Activated naive CD4-positive, alpha-beta T cell (primary cell): ENCODE measurements at places on chromosomes 13 and 19.

DNA sequence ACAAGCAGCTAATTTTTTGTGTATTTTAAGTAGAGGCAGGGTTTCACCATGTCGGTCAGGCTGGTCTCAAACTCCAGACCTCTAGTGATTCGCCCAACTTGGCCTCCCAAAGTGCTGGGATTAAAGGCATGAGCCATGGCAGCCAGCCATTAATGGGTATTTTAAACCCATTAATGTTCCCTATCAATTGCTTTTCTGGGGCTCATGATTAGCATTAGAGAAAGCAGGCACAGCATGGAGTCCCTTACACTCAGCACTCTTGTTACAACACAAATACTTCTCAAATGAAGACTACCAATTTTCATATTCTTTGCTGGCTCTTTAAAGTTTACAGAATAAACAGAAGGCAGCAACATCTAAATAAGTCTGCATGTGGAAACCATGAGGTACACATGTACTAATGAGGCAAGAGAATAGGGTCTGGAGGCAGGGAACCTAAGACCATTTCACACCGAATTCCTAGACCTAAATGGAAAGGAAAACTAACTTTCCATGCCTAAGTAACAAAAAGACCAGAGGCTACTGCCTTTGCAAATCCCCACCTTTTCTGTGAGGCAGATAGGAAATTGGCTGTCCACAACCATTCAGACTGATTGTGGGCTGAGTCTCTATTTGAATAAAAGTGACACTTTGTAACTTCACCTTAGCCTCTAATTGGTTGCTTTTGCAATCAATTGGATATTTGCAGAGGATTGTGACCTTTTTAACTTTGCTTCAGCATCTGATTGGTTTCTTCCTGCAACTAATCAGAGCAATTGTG, 21.2 kb downstream of the ZNF675 start:
- DNase-seq: no peak

GRCh38 chr19:40600570-40601133, 517 bp upstream of the LTBP4 start:
- DNase-seq: no peak

DNA sequence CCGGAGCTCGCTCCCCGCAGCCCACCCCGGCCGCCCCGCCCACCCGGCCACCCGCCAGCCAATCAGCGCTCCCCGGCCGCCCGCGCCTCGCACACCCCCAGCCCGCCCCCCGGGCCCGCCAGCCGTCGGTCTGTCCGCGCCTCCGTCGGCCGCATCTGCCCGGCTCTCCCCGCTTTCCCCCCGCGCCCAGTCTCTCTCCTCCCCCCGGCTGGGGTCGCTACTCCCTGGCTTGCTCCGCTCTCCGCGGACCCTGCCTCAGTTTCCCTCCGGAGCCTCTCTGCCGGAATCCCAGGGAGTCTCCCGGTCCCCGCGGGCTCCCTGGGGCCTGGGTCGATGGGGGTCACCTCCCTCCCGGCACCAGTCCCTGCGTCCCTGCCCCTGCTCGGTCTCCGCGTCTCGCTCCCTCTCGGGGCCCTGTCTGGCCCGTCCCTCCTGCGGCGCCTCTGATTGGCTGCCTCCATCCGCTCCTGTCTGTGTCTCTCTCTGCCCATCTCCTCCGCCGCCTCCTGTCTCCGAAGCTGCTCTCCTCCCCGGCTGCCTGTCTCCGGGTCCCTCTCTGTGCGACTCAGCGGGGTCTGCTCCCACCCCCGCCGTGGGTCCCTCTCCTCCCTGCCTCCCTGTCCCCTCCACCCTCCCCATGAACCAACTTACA, 484 bp downstream of the IL11 start:
- no peak for DNase-seq

DNA sequence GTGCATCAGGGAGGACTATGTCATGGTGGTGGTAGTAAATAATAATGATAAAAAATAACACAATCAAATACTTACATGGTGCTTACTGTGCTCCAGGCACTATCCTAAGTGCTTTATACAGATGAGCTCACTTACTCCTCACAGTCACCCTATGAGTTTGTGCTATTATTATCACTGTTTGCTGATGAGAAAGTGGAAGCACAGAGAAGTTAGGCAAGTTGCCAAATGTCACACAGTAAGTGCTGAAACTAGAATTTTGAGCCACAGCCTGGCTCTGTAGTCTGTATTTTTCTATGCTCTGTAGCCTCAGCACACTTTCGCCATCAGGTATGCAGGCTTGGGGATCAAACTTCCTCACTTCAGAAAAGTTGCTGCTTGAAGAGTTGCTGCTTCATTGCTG, 46.6 kb downstream of the HTR2A start:
- DNase-seq: no peak

- no peak for DNase-seq
These were observed 79.8 kb upstream of the SLITRK6 start for GRCh38 chr13:85879014-85879413.

DNA sequence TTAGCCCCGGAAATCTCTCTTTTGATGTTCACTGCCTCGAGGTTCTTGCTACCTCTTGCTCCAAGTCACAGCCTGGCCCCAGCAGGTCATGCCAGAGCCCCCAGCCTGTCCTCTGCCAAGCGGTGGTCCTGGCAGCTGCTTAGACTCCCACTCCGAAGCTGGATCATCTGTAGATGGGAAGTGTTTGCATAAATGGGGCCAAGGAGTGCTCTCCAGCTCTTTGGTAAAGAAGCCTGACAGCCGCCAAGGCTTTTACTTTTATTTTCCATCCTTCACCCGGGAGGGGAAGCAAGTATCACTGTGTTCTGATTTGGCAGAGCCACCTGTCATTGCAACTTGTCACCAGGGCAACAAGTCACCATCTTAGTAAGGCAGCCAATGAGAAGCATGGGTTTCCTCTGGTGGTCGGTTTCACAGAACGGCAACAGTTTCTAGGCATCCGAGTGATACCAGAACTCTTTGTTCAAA, 10.6 kb upstream of the RETN start:
- no peak for DNase-seq

- no peak for DNase-seq
These were observed 437.3 kb upstream of the HTR2A start for GRCh38 chr13:47334173-47334572.

- no peak for DNase-seq
These were observed 230.7 kb downstream of the NALCN start for GRCh38 chr13:101185606-101186005.

- peak; percentile 98 for DNase-seq
These were observed at the start of gene PDCD5 for GRCh38 chr19:32580901-32581704. PDCD5 (plus strand) TSS chr19:32581190; CDS start chr19:32581262, 72 bp downstream.

DNA sequence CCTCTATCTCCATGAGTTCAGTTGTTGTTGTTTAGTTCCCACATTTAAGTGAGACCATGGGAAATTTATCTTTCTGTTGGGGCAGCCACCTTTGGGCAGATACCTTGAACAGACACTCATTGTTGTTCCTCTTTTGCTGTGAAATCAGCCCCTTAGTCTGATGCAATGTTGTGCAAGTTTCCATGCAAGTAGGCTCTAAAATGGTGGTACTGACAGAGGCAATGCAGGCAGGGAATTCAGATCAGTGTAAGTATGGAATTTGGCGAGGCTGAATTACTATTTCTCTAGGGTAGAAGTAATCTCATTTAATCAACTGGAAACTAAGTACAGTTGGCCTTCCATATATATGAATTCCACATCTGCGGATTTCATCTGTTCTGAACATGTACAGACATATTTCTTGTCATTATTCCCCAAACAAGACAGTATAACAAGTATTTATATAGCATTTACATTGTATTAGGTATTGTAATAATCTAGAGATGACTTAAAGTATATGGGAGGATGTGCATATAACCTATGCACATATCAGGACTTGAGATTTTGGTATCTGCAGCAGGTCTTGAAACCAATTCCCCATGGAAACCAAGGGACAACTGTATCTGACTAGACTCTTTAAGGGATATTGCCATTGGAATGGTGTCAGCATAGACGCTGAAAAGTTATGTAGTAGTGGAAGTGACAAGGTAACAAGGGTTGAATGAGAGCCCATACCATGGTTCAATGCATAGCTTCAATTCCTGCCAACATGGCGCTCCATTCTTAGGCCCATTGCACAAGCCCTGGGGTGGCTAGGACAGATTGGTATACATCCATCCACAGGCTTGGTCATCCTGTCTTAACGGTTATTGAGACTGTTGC, 281.5 kb upstream of the HTR2A start:
- no peak for DNase-seq

DNA sequence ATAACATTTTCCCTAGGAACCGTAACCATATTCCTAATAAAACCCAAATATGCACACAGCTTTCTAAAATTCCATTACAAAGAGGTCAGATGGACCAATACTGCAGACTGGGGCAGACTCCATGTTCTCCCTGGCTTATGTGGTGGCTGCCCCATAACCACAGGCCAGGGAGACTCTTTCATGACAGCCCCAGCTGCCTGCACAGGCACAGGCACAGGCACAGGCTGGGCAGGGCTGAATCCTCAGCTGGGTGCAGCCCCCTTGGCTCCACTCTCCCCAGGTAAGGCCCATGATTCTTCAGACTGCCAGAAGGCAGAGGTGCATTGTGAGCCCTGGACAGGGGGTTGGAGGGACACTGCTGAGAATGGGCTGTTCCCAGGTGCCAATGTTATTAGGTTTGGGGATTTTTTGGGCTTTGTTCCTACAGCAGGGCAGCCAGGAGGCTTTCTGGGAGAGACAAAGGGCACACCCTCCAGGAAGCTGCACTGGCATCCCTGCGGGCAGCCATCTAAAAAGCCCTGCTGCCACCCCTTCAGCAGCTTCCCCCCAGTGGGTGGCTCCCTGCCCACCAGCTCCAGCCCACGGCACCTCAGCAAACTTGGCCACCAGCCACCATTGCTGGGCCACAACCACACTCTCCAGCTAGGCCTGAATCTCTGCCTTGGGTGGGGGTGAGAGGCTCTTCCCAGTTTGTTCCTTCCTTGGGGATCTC, 20.0 kb downstream of the DOCK9 start:
- no peak for DNase-seq

DNA sequence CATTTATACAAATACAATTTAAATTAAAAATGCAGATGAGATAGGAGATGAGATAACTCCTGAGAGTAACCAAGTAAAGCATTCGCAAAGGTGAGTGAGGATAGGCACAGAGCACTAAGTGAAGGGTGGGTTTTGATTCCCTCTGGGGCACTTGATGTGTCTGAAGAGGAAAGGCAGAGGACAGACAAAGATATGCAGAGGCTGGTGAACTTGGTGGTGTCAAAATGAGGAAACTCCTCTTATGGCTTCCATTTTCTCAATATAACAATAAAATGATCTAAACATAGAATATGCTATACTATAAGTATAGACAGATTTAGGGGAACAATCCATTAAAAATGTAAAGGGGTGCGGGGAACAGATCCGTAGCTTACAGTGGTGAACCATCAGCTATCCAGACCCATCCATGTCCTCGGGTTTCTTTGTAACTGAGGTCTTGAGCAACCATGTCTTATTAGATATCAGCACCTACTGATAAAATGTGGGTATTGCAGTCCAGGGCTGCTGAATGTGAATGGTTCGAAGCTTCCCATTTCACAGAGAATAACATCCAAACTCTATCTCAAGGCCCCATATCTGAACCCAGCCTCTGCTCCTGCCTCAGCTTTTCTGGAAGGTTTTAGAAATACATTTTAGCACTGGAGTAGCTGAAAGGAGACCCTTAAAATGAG, 73.9 kb upstream of the SLC10A2 start:
- DNase-seq: no peak
